ENCODE measurements at places on chromosomes 13 and 19.

DNA sequence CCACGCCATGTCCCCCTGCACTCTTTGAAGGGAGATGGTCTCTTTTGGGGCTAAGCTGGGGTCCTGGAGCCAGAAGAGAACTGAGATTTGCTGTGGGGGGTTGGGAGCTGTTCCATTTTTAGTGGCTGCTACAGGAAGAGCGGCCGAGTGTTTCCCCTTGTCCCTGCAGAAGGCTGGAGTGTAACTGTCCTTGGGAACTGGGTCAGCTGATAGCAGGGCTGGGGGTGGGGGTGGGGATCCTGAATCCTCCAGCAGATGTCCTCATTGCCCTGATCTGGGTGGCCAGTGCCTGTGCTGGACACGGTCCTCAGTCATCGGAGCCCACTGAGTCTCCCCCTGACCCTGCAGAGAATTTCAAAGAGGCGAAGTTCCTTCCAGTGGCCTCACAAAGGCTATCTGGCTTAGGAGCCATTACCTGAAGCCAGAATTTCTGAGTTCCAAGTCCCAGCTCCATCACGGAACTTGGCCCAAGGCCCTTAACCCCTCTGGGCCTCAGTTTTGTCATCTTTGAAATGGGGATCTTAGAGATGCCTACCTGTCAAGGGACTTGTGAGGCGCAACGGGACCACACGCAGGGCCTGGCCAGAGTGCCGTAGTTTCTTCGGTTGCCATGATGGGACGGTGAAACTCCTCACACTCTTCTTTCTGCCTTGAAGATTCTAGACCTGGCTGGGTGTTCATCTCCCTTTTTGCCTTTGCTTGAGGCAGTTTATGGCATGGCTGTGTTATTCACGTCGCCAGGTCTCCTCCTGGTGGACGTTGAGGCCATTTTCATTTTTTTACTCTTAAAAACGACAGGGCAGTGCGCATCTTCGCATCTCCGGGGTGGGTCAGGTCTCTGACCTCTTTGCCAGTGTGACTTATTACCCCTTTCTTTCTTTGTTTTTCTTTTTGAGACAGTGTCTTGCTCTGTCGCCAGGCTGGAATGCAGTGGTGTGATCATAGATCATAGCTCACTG is 51.9 kb downstream of the DNM2 start:
- DNase-seq, result no peak

DNA sequence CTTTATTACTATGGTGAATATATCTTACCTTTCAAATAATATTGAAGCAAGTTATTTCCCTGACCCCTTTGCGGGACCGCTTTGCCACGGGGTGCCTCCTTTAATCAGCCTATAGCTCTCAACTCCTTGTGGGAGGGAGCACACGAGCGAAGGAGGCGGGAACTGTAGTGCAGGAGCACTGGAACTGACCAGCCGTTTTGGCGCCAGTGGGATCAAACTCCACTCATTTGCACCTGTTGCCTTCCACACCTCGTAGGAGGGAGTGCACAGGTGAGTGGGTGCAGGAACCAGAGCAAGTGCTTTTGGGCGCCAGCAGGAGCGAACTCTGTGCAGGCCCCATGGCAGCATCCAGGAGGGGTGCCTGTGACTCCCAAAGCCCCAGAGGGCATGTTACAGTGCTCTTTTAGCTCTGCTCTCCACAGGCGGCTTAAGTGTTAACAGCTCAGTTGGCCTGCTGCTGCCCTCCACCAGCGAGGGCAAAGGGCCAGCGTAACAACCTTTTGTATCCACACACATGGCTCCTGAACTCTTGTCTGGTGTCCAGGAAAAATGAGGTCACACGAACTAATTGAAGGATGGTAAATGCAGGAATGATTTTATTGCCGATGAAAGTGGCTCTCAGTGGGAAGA is 206.9 kb downstream of the GGACT start:
- no peak for DNase-seq

GRCh38 chr19:21519488-21519887 is 14.1 kb downstream of the ZNF429 start:
- no peak for DNase-seq

DNA sequence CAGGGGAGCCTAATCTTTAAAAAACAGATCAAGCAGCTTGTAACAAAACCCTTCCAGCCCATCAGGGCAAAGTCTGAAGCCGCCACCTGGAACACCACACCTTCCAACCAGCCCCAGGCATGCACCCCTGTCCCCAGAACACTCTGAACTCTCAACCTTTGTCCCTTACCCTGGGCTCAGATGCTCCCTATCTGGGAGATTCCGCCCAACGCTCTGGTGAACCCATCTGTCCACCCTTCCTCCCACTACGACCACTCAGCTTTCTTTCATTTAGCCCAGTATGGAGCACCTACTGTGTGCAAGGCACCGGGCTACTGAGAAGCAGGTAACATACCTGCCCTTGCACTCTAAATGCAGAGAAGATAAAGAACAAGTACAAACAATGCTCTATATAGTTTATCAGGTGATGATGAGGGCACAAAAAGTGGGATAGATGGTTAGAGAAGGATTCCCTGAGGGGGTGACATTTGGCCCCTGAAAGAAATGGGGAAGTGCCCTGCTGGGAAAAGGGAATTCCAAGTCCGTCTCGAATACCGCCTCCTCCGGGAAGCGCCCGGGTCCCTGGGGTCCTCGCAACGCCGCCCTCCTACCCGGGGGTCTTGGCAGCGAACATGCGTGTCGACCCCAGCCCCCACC is 629 bp downstream of the PEPD start:
- DNase-seq, result no peak

DNA sequence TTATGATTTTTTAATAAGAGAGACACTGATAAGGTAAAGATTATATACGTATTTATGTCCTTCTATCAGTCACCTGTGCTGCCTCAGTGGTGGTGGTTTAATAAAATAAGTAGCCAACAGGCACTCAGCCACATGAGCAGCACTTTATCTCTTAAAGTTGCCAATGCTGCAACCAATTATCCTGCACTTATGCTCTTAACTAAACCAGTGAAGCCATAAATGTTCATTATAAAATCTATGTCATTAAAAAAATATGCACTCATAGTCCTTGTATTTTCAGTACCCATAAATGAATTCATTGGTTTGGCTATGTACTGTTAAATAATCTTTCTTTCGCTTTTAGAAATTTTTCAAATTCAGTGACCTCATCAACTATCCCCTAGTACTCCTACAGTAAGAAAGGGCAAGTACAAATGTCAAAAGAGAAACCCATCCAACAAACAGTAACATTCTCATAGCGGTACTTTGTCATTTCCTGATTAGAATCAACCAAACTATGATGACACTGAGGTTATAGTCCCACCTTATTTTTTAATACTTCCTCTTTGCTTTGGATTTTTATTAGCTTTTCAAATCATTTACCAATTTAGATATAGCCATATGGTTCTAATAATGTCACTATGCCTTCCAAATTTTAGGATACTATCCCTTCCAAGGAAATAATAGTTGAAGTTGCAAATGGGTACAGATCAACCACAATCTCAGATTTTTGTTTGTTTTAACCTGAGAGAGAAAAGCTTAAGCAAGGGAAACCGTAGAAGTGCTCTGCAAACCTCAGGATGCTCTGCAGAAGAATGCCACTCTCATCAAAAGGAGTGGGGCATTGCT is 190.9 kb downstream of the KLF12 start:
- no peak for DNase-seq

- DNase-seq, result peak; percentile 89
Observed at GRCh38 chr19:46426506-46427162, 2.1 kb downstream of the PNMA8C start.

DNA sequence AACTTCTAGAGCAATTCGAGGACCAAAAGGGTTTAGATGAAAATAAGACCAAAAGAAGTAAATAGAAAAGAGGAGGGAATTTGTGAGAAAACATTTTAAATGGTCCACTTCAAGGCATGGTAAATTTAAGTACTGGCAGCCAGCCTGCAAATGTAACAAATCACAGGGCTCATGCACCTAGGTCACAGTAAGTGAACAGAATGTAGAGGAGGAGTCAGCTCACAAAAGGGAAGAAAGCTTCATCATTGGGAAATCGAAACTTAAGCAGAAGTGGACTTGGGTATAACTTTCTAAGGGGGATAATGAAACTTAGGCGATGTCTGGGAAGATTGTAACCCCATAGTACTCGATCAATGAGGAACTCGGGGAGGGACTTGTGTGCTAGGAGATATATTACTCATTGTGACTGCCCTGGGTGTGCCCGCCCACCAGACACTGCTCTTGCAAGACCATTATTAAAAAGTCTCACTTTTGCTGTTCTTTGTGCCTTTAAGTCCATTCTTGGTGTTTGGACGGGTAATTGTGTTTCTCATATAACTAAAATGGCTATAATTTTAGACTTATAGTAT is 1053.6 kb upstream of the MIR17HG start:
- no peak for DNase-seq

GRCh38 chr13:85503797-85504196 is 295.4 kb downstream of the SLITRK6 start:
- DNase-seq, result no peak

- DNase-seq, result no peak
Observed at GRCh38 chr13:106010836-106011235, 524.6 kb downstream of the EFNB2 start.

DNA sequence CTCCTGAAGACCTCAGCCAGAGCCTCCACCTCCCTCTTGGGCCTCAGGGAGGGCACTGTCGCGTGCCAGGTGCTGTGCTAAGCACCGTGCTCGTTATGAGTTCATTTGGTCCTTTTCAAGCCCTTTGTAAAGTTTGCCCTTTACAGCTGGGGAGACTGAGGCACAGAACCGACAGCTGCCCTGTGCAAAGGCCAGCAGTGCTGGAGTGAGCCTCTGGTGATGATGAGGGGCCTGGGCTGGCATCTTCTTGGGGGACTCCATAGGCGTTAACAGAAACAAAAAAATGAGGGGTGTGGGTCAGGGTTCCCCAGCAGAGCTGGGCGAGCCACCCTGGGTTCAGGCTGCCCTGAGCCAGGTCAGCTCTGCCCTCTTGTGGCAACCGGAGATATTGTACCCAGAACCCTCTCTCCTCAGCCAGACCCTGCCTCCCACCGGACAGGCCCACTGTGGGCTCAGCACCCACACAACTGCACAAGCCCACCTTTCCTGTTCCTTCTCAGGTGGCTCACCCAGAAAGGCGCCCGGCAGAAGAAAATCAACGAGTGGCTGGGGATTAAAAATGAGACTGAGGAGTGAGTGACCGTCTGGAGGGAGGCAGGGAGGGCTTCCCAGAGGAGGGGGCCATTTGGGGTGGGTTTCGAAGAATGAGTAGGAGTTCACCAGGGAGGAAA is 5.5 kb upstream of the IFI30 start:
- DNase-seq, result no peak

- no peak for DNase-seq
Observed at GRCh38 chr13:52361225-52361624, 44.7 kb downstream of the THSD1 start.

- peak; percentile 60 for DNase-seq
Observed at GRCh38 chr19:15251010-15251748, 18.9 kb upstream of the EPHX3 start.

GRCh38 chr13:98976338-98976737 is 1.5 kb downstream of the DOCK9 start:
- no peak for DNase-seq

DNA sequence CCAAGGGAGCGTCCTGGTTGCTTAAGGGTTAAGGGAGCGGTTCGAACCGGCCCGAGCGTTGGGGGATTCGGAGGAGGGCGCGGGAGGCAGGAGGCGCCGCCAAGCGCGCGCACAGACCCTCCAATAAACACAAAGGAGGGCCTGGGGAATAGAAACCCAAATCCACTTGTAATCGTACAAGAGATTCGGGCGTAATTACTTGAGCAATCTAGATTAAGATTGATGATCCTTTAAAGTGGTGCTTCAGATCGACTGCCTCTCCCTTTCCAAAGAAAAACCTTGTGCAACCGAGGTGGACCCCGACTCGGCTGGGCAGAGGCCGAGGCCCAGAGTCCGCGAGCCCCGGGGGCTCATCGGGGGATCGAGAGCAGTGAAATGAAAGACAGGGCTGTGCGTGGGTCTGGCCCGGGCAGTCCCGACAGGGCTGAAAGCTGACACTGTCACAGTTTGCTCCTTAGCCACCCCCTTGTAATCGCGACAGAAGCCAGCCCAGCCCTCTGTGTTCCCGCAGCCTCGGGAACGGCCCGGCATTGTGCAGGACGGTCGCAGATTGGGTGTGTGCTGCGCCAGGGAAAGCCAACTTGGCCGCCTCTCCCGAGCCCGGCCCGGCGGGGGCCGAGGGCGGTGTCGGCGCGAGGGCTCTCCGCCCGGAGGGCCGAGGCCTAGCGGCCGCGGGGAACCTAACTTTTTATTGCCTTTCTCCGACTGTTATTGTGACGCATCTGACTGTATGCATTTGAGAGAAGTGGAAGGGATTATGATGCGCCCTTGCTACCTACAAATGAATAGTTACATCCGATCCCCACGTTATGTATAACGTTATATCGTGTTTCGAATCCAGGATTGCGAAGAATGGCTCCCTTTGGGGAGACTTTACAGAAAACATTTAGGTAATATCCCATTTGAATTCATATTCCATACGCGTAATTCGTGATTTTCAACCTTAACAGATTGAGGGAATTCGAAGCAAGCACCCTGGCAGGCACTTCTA is 5.5 kb downstream of the MAB21L1 start:
- no peak for DNase-seq

- no peak for DNase-seq
Observed at GRCh38 chr13:51645761-51646670, 61.8 kb downstream of the WDFY2 start.

DNA sequence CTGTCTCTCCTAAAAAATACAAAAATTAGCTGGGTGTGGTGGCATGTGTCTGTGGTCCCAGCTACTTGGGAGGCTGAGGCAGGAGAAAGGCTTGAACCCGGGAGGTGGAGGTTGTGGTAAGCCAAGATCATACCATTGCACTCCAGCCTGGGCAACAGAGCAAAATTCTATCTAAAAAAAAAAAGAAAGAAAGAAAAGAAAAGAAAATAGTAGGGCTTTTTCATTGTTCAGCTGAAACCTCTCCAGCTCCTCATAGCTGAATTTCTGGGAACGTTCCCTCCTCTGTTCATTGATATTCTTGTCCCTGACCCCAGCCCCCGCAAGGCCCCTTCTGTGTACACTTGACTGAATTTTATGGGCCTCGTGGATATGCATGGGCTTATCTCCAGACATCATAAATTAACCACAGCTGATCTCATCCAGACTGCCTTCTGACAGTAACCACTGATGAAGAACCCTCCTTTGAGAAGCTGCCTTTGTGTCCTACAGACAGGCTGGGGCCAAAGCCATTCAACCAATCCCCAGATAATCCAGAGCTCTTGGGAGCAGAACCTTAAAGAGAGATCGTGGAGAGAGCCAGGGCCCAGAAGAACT is at the start of gene ELSPBP1:
ELSPBP1 (plus strand) TSS at position 424 of the 594 bp plus-strand sequence. CDS start 14,036 bp downstream, outside the sequence.
- peak; percentile 84 for DNase-seq

GRCh38 chr13:109162248-109163036 is 533.0 kb downstream of the MYO16 start:
- no peak for DNase-seq

DNA sequence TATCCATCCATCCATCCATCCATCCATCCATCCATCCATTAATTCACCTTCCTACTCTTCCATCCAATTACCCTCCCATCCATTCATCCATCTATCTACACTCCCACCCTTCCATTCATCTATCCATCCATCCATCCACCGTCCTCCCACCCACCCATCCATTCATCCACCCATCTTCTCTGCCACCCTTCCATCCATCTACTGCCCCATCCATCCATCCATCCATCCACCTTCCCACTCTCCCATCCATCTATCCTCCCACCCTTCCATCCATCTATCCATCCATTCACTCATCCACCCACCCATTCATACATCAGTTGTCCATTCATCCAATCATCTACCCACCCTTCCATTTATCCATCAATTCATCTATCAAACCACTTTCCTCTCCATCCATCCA is 54.3 kb downstream of the NWD1 start:
- no peak for DNase-seq

- DNase-seq, result no peak
Observed at GRCh38 chr19:38711726-38712153, 32.5 kb downstream of the CAPN12 start.
